ENCODE measurements at places on chromosomes 2 and 18.

GRCh38 chr2:230809677-230810251 is 55.0 kb upstream of the ITM2C start:
- no peak for DNase-seq

GRCh38 chr2:226131299-226131784 is 668.3 kb downstream of the IRS1 start:
- DNase-seq: no peak

DNA sequence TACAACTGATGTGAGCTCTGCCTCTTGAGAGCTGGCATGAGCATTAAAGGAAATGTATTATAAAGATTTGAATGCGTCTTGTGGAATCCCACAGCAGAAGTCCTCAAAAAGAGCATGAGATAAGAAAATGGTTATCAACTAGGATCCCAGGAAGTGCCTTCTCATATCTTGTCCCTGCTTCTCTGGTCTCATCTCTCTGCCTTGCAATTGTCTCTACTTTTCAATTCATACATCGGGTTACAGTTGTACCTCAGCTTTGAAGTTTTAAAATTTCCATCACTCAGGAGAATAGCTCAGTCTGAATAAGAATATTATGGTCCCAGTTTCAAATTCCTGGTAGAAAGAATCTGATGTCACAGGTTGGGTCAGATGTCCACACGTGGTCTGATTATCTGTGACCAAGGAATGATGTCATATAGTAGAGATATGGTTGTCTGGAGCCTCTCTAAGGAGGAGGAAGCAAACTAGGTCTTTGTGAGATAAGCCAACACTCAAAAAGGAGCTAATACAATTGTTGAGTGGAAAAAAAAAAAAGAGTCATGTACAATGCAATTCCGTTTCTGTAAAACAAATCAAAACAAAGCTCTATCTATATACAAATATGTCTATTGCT is 21.7 kb upstream of the CCDC88A start:
- no peak for DNase-seq

DNA sequence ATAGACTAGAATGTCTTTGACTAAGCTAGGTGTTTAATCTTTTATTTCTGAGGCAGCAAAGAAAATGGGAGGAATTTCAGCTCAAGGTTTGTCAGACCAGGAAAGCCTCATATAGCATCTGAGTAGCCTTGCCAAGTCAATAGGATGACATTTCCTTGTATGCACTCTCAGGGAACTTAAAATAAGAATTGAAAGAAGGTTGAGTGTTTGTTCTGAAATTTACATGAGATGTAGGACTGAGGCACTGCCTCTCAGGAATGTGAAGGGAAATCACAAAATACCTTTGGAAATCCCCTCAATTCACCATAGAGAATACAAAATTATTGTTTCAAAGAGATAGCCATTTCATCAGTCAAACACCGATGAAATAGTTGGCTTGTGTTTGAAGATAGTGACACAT is 392.0 kb upstream of the NRP2 start:
- DNase-seq: no peak

DNA sequence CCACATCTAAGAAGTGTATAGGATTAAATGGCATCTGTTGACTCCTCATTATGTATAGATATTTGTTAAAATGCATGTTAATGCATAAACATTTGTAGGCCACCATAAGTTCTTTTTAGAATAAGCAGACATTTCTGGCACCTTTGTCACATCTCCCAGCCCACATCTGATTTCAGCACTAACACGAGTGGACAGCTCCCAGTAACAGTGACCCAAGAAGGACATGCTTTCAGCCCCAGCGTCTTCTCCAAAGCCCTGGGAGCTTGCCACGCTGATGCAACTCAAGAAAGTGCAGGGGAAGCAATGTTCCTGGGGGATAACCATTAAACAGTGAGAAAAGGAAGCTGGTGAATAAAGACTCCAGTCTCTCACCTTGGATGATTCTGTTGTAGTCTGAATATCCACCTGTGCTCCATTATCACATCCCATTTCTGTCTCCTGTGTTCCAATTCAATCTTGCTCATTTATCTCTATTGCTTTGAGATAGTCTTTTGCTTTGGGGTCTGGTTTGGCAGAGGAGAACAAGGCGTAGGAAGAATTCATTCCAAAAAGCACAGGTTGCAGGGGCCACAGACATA is 182.6 kb upstream of the THSD7B start:
- no peak for DNase-seq

DNA sequence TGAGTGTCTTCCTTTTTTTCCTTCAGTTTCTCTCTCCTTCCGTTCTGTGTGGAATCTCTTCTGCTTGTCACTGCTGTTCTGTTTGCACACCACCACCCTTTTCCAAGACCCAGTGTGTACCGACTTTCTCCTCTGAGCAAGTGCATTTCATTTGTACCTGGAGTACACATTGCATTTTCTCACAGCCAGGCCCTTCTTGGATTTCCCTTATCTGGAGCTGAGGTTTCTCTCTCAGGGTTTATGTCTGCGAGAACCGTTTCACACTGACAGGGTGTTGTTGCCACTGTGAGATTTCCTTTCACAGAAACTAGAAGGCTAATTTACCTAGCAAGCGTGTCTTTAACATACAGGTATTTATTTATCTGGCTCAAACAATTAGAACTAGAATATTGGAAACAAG is 26.2 kb downstream of the NCOA1 start:
- no peak for DNase-seq

DNA sequence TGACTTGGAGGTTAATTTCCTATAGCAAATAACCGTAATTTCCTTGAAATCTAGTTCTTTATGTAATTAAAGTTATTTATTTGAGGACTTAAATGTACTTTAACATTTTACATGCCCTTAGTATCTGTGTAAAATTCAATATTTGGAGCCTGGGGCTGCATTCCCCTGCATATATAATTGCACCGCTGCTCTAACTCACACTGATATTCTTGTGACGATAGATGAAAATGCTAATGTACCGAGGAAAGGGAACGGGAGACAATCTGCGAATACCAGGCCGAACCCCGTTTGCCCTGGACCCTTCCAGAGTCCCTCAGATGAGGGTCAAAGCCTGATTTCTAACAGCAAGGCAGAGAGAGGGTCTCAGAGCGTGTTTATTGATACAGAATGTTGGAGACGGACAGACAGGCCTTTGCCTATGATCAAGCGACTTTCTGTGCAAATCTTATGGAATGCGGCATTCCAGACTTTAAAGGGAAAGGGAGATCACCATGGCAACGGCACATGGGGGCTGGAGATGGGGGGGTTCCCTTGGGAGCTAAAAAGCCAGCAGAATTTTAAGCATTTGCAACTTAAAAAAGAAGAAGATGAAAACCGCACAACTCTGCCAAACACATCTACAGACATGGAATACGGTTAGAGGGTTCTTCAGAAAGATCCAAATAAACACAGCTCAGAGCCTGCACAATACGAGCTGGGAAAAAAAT is 57.6 kb upstream of the TWIST2 start:
- DNase-seq: no peak

DNA sequence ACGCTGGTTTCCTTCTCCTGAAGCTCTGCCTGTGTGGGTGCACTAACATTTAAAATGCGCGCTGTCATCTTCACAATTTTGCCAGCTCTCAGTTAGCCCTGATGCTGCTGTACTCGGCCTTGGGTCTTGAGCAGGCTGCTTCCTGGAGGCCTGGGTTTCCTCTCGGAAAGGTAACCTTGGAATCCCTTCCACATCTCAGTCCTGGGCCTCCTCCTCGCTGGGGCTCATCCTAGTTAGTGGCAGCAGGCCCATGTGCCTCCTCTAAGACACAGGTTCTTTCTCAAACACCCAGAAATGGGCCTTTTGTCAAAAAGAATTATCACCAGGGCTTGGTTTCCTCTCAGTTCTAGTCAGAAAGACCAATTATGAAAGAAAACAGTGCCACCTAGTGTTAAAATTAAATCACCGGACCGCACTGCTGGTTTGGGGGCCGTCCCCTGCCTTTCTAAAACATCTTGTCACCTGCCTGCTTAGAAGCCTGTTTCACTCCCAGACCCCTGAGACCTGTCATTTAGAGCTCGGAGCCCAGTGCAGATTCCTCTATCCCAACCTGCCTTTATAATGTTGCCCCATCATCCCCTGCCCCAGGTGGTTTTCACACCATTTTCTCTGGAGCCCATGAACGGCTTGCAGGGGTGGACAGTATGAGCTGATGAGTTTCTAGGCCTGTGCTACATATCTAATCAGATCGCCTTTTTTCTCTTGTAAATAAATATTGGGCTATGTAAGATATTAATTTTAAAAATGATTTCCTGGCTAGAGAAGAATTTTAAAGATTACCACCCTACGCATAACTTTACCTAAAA is 42.4 kb downstream of the HK2 start:
- DNase-seq: peak; percentile 26

GRCh38 chr2:182066400-182067087 is 80.9 kb downstream of the PPP1R1C start:
- DNase-seq: no peak

GRCh38 chr18:74252039-74252395 is 39.7 kb downstream of the CYB5A start:
- DNase-seq: no peak

DNA sequence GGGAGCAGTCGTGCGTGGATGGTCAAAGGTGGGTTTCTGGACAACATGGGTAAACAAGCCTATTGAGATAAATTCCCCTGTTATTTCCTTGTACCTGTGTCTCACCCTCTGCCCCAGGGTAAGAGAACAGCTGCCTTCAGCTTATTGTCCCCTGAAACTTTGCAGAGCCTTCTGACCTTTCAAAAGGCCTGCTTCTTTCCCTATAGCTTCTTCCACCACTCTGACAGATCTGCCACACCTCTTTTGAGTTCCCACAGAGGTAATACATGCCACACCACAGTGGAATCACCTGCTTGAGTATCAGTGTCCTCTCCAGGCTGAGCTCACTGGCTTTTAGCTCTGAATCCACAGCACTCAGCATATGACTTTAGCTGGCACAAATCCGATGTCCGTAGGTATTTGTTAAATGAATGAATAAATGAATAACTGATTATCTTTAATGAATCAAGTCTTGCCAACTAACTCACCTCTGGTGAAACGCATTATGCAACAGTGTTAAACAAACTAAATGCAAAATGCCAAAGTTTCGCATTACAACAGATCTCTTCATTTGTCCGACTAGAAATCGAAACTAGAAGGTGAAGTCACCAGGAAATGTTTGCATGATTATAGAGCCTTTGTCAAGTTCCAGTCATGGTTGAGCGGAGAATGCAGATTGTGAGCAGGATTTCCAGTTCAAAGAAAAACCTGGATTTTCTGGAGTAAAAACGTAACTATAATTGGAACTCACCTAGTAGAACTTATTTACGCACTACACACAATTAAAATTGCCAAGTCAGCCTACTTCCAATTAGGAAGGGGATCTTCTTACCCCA is 16.4 kb downstream of the DYNAP start:
- DNase-seq: no peak

- no peak for DNase-seq
These were observed 100.2 kb downstream of the AGAP1 start for GRCh38 chr2:235594041-235594440.

DNA sequence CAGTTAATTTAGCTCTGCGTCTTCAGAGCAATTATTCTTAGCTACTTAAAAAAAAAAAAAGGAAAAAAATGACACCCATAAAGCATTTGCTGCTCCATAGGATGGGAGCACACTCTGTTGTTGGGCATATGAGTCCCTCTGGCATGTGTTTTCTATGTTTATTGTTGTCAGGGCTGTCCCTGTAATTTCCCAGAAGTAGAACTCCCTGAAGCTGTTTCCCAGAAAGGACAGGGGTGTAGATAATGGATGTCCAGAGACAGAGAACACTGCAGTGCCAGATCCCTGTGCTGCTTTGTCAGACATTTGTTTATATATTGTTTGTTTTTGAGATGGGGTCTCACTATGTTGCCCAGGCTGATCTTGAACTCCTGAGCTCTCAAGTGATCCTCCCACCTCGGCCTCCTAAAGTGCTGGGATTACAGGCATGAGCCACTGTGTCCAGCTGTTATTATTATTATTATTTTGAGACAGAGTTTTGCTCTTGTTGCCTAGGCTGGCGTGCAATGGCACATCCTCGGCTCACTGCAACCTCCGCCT is 32.6 kb downstream of the GALM start:
- DNase-seq: no peak

DNA sequence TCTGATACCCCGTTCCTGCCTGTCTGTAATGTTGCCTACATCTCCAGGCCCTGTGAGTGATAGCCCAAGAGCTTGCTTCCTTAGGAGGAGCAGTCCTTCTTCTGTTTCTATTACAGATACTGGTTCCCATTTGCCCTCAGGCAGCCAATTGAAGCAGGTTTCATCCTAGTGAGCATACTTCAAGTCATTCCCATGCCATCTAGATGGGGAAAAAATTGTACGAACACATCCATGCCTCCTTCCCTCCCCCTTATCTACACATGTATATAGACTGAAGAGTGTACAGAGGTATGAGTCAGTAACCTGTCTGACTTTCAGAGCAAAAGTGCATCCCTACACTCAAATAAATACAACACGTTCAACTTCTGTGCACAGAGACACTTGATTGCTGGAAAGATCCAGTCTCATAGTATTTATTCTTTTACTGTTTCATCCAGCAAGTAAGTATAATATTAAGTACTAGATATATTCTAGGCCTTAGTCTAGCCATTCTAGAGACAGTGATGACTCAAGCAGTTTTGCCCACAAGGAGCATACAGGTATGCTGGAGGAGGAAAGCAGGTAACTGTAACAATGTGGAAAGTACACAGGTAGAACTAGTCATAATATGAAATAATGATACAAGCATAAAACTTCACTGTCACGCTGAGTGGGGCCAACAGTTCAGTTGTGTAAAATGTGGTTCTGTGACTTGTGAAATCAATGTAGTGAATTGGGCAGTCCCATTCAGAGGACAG is 153.4 kb downstream of the MGAT5 start:
- no peak for DNase-seq

DNA sequence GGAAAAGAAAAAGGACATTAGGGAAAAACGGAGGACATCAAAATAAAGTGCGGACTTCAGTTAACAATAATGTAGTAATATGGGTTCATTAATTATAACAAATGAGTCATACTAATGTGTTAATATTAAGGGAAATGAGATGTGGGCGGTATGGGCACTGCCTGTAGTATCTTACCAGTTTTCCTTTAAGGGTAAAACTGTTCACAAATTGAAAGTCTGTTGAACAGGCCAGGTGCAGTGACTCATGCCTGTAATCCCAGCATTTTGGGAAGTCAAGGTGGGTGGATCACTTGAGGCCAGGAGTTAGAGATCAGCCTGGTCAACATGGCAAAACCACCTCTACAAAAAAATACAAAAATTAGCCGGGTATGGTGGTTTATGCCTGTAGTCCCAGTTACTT is 56.8 kb upstream of the PMAIP1 start:
- no peak for DNase-seq

DNA sequence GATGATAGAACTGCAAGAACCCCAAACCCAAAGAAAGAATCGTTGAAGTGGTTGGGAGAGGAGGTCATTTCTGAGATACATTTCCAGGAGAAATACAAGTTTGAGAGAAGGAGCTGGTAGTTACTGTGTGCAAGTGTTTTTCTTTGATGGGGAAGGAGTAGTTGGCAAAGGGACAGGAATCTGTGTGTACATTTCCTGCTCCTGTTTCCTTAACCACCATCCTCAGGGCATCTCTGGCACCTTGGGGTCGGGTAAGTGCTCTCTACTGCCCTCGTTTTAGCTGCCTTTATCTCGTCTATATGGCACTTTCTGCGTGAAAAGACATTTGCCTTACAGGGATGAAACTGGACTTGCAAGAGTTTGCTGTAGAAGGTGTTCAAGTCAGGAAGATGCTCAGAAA is 27.3 kb downstream of the CDC42EP3 start:
- DNase-seq: no peak

All from effector CD4-positive, alpha-beta T cell (primary cell).